ENCODE measurements at places on chromosomes 3 and 15.
A peak's percentile ranks its signal among the peaks of the same experiment; 100 is the strongest.

- DNase-seq, result no peak
These were observed 72.1 kb downstream of the ABTB1 start for GRCh38 chr3:127744875-127745274.

DNA sequence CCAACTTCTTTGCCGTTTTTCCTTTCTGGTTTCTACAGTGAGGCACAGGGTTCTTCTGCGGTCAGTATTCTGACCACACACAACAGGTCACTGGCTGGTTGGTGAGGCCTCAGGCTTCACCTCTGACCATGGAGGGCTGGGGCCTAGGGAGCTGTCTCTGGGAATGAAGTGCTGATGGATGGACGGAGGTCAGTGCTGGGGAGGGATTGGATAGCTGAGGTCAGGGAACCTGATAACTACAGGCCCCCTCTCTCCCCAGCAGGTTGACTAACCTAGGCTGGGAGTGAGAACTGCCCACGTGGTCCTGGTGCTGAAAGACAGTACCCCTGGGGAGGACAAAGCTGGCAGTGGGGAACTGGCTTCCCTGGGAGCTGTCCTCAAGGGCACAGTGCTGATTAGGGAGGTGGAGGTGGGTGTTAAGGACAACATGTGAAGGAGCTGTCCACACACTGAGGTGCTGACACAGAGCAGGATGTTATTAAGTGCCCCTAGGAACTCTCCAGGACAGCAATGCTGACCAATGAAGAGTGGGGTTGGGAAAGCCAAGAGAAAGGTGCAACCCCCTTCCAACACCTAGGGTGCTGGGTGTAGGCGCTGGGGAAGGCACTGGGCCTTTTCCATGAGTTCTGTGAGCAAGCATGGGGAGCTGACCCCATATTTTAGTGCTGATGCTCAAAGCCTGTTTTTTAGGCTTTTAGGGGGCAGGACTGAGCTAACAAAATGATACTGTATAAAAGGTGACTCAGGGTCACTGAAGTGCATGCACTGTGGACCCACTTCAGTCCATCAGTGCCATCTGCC lies 45.2 kb downstream of the ATP2B2 start:
- no peak for DNase-seq

DNA sequence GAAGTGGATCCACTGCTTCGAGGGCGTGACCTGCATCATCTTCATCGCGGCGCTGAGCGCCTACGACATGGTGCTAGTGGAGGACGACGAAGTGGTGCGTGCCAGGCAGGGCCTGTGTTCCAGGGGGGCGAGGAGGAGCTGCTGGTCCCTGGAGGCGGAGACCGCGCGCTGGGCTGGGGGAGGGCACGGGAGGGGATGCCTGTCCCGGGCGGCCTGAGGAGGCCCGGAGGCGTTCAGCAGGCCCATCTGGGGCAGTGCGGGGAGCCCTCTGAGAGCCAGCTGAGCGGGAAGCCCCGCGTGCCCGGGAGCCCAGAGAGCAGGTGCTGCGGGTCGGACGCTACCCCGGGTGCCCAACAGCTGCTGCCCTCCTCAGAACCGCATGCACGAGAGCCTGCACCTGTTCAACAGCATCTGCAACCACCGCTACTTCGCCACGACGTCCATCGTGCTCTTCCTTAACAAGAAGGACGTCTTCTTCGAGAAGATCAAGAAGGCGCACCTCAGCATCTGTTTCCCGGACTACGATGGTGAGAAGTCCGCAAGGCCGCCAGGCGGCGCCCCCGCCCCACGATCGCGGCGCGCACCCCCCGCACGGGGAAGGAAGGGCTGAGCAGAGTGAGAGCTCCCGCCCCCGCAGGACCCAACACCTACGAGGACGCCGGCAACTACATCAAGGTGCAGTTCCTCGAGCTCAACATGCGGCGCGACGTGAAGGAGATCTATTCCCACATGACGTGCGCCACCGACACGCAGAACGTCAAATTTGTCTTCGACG lies 2.9 kb downstream of the GNAT1 start:
- peak; percentile 88 for DNase-seq

GRCh38 chr3:126555795-126556636 lies 2.7 kb downstream of the C3orf22 start:
- DNase-seq, result no peak

GRCh38 chr3:107235928-107236315 lies 141.3 kb upstream of the CCDC54 start:
- no peak for DNase-seq

DNA sequence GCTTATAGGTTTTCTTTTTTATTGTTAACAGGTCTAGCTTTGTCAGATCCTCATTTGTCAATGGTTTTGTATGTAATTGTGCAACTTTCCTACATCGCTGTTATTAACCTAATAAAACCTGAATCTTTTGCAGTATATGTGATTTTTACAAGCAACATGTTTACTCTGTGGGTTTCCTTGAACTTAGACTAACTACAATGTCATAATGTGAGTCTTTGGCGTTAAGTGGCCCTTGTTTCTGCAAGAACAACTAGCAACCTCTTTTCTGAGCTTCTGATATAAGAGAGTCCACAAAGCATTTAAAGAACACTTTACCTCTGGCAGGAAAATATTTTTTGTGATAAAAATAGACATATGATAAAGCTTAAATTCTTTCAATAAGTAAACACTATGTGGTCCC lies 230.3 kb upstream of the CFAP20DC start:
- no peak for DNase-seq

GRCh38 chr3:187955587-187955952 lies 198.4 kb upstream of the LPP start:
- no peak for DNase-seq

DNA sequence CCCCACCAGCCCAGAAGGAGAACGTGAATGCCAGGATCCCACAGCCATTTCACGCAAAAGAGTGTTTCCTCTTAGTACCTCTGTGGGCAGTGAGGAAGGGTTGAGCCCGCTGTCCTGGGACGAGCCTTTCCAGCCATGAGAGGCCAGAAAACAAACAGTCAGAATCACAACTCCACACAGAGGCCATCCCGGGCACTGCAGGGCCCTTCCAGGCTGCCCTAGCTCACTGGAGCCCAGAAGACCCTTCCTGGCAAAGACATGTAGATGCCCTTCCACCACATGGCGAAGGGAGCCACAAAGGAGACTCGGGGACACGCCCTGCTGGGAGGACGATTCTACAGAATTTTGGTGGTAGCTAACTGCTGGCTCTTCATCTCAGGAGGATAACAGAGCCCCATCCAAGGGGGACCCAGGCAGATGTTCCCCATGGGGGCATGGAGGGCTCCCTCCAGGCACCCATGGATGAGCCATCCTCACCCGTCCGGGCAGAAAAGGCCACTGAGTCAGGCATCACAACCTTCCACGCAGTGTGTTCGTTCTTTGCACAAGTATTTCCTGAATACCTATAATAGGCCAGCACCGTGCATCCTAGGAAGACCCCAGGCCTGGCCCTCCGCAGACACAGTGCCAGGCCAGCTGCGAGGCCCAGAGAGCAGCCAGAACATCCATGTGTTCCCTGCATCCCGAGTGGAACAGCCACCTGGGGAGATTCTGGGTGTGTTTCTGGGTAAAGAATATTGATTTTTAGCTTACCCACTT lies 47.2 kb downstream of the SLC12A8 start:
- DNase-seq, result no peak

- DNase-seq, result no peak
These were observed 39.1 kb downstream of the MEF2A start for GRCh38 chr15:99604865-99605264.

GRCh38 chr3:73602170-73602569 lies 22.6 kb downstream of the PDZRN3 start:
- no peak for DNase-seq

GRCh38 chr15:53530761-53531160 lies 228.7 kb downstream of the WDR72 start:
- no peak for DNase-seq

GRCh38 chr3:19945969-19946831 lies 697 bp upstream of the RAB5A start:
- no peak for DNase-seq

DNA sequence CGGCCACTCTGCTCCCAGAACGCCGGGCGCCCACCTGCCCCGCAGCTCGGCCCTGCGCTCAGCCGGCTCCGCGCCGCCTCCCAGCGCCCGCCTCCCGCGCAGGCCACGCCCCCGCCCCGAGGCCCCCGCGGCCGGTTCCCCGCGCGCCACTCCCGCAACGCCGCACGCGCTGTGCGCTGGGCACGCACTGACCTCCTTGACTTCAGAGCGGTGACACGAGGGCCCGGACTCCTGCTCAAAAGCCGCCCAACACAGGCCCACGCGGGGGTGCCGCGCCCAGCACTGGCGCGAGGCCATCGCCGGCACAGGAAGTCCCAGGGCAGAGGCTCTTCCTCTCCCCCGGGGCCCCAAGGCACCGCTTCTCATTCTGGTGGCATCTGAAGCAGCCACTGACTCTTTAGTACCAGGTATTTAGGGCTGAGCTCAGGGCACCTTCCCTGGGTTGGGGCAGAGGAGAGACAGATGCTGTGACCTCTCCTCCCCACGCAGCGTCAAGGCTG lies 12.4 kb downstream of the TNK2 start:
- DNase-seq, result peak; percentile 35

DNA sequence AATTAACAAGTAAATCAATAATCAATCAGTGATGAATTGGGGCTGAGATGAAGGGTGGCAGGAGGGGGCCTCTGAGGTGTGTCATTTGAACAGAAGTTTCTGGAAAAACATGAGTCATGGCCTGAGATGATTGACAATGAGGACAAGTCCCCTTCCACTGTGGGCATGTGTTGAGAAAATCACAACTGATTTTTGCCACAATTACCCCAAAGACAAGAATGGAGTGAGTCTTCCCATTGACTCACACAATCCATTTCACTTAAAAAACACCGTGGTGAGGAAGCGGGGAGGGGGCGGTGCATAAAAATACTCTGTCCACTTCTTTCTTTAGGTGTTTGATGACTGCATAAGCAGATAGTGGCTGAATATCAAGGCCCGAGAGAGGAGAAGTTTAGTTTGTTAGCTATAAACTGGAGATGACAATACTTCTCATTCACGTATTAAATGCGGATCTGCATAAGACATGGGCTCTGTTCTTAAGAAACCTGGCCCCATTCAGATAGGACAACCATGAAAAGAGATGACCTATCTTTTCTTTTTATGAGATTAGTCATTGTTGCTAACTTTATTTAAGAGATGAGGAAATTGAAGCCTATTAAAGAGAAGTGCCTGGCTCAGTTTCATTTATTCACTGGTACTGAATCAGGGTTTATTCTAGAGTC lies 34.7 kb downstream of the SHC4 start:
- no peak for DNase-seq

- no peak for DNase-seq
These were observed 297.8 kb upstream of the AZI2 start for GRCh38 chr3:28646435-28646834.

- DNase-seq, result no peak
These were observed 12.8 kb upstream of the ARRDC4 start for GRCh38 chr15:97947465-97948260.

DNA sequence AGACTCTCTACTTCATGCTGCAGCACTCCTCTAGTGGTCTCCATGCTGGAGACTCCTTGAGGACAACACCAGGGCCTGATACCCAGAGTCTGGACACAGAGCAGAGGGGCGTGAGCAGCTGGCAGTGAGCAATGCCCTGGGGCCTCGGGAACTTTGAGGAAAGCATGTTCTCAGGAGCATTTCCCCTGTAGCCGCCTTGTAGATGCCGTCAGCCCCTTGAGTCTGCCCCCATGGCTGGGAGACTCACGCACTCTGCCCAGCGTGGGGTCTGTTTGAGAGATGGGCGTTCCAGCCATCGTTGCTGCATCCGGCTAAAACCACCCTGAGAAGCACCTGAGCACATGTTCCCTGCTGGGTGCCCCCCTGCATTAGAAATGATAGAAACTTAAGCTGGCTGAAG lies 56.8 kb downstream of the PLXNA1 start:
- no peak for DNase-seq

GRCh38 chr15:75565062-75565970 lies 13.8 kb downstream of the PTPN9 start:
- DNase-seq, result no peak

DNA sequence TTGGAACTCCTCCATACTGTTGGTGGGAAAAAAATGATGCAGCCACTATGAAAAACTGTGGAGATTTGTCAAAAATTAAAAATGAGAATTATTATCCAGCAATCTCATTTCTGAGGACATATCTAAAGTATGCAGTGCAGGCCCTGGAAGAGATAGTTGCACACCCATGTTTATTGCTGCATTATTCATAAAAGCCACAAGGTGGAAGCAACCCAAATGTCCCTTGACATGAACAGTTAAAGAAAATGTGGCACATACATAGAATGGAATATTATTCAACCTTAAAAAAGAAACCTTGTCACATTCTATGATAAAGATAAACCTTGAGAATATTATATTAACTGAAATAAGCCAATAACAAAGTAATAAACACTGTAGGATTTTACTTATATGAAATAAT lies 80.9 kb upstream of the ARHGEF26 start:
- no peak for DNase-seq

- DNase-seq, result no peak
These were observed 10.9 kb downstream of the TM6SF1 start for GRCh38 chr15:83118291-83118827.

DNA sequence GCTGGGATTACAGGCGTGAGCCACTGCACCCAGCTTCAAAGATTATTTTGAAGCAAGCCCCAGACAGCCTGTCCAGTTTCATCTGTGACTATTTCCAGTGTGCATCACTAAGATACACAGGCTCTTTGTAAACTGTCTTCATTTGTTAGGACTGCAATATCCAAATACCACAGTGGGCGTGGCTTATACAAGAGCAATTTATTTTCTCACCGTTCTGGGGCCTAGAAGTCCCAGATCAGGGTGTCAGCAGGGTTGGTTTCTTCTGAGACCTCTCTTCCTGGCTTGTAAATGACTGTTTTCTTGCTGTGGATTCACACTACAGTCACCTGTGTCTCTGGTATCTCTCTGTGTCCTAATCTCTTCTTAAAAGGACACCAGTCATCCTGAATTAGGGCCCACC lies 59.7 kb downstream of the RLBP1 start:
- DNase-seq, result no peak

Data from stimulated activated CD4-positive, alpha-beta T cell treated with anti-CD3 and anti-CD28 coated beads, TNF-alpha, amount 100 ng/mL, for 4 hours (primary cell).